Thymus (tissue), 14 donors: ENCODE measurements at places on chromosomes 7 and 10. TPM values are rescaled to one million over a fixed set of nuclear protein-coding genes. Genes with fewer than 3 reads are reported as not detected.
A peak's percentile ranks its signal among the peaks of the same experiment; 100 is the strongest.

DNA sequence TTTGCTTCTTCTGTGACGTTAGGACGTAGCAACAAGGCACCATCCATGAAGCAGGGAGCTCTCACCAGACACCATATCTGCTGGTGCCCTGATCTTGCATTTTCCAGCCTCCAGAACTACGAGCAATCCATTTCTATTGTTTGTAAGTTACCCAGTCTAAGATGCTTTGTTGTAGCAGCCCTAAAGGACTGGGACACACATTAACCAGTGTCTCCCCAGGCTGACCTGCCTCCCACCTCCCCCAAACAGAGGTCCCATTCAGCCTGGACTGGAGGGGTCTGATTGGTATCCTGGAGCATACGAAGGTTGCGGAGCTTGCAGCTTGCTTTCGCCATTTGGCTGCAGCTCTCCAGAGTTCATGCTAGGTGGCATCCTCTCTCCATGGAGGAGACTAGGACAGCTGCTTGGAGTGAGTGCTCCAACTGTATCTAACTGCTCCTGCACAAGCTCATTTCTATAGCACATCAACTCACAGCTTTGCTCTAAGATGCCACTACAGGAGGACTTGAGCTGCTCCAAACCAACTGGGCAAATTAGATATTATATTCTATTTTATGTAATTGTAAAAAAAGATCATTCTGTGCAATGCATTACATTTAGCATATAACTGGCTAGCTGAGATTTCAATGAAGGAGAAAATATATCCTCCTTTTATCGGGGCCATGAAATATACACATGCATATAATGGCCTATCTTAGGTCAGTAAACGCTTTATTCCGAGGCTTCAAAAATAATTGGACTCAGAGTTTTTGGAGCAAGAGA lies 8.0 kb upstream of the GRK5 start:
- no peaks in the 10 kb centered on the region for H3K27me3 ChIP-seq
- H3K27ac ChIP-seq, result no peak overlapping the region
- no peak overlapping the region for H3K4me3 ChIP-seq

GRCh38 chr10:71358277-71358676 lies 38.4 kb upstream of the CDH23 start:
- H3K4me1 ChIP-seq, result no peaks in the 10 kb centered on the region
- peaks cover 23% of the 10 kb centered on the region for H3K36me3 ChIP-seq
- DNase-seq, result no peak
- no peaks in the 10 kb centered on the region for H3K27me3 ChIP-seq

DNA sequence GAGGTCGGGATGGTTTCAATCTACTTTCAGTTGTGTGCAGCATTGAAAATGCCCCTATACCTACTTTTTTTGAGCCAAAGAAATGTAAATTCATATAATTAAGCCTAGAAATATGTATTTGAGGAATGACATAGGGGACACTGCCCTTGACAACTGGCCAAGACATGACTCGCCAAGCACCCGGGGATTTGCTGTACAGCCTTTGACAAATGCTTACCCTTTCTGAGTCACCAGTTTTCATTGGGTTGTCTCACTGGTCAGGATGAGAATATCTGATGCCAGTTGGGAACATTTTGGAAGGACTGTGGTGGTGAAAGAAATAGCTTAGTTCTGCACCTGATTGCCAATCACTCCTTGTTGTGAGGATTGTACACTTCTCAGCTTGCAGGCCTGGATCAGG lies 166.8 kb upstream of the HABP2 start:
- H3K27ac ChIP-seq, result no peak overlapping the region
- no peak overlapping the region for H3K4me3 ChIP-seq
- no peaks in the 10 kb centered on the region for H3K27me3 ChIP-seq
- H3K4me1 ChIP-seq, result peaks cover 23% of the 10 kb centered on the region
- no peaks in the 10 kb centered on the region for H3K36me3 ChIP-seq

DNA sequence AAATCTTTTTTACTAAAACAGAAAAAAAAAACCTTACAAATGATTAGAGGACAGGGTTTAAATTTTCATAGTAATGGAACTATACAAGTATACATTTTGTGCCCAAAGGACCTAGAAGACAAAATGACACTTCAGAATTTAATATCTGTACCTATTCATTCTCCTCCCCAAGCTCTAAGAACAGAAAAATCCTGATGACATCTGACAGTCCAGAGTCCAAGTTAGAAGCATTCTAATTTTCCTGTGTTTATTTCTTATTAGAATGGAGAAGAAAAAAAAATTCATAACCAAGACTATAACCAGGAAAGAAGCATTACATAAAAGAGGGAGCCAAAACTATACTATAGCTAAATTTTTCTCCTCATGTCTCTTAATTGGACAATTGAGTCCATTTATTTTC lies 138.9 kb upstream of the SLC13A1 start:
- DNase-seq, result no peak
- no peaks in the 10 kb centered on the region for H3K27me3 ChIP-seq
- no peaks in the 10 kb centered on the region for H3K4me1 ChIP-seq
- H3K4me3 ChIP-seq, result no peak overlapping the region
- H3K27ac ChIP-seq, result no peak overlapping the region

- no peaks in the 10 kb centered on the region for H3K27me3 ChIP-seq
- no peak overlapping the region for H3K27ac ChIP-seq
- DNase-seq, result no peak
- no peak overlapping the region for H3K4me3 ChIP-seq
- H3K4me1 ChIP-seq, result peaks cover 8% of the 10 kb centered on the region
Observed at GRCh38 chr7:36127075-36127740, 25.8 kb upstream of the EEPD1 start.

DNA sequence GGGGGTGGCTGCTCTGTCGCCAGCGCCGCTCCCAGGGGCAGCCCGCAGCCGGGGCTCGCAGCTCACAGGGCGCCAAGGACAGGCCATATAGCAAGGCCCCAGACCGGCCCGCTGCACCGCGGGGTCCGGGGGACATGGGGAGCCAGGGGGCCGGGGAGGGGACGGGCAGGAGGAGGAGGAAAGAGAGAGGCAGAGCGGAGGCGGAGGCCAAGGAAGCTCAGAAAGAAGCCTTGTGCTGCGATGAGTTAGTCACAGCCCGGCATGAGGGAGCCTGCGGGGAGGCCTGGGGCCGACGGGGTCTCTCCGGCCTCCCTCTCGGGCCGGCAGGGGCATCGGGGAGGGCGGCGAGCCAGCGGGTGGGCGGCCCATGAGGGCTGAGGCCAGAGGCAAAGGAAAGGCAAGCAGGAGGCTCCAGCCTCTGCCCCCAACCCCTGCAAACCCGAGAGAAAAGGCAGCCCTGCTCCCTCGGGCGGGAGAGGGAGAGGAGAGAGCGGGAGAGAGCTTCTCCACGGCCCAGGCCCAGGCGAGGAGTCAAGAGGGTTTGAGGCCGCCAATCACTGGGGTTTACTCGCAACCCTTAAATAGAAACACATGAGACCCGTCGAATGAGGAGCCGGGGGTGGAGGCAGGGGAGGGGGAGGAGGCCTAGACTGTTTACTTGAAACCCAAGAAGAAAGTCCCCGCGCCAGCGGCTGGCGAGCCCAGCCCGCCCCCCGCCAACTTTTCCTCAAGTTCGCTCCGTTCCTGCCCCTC lies 167.9 kb downstream of the NEURL1 start:
- no peak for DNase-seq
- H3K4me3 ChIP-seq, result peak overlapping the region; percentile 18
- H3K27ac ChIP-seq, result peak overlapping the region; percentile 85

Gene GBX1
- total RNA-seq, result not detected

Gene DDIT4
- 134 TPM for total RNA-seq
